Activated T-helper 1 cell treated with anti-CD3 and anti-CD28 coated beads, Interleukin-12 subunit alpha, Interleukin-12 subunit beta, Interleukin-2, Interleukin-4 antibody, amounts not matched to agents 30 ng/mL and 10 ng/mL and 1 ng/mL, durations not matched to agents 14 hours and 24 hours and 36 hours (primary cell): ENCODE measurements at places on chromosomes 7 and 10. TPM values are rescaled to one million over a fixed set of nuclear protein-coding genes. Genes with fewer than 3 reads are reported as not detected.

Gene SYT15
- total RNA-seq, result 0.96 and 1.5 TPM in 2 replicates

Gene FAM180A
- total RNA-seq, result not detected in 2 replicates

Gene NEUROD6
- not detected in 2 replicates for total RNA-seq

DNA sequence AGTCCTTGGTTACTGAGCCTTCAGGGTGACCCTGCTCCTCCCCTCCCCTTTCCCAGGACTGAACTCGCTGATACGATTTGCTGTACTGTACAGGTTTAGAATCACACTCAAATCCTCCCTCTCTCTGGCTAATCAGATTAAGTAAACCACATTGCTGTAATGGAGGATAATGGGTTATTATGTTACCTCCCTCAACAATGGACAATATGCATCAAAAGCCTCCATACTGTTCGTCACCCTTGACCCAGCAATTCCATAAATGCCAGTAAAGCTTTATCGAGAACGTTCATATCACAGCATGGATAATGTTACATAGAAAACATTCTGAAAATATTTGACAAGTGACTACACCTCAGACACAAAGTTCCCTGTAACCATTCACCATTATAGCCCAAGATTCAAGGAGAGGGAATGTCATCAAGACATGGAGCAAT lies 61.7 kb downstream of the FAM107B start:
- no peak overlapping the region for H3K4me3 ChIP-seq
- DNase-seq, result no peak
- no peaks in the 10 kb centered on the region for H3K27me3 ChIP-seq
- no peaks in the 10 kb centered on the region for H3K4me1 ChIP-seq
- H3K36me3 ChIP-seq, result no peaks in the 10 kb centered on the region
- no peak overlapping the region for H3K27ac ChIP-seq

- H3K4me3 ChIP-seq, result peak overlapping the region; percentile 0
- H3K27me3 ChIP-seq, result peaks cover 4% of the 10 kb centered on the region
- peak overlapping the region; percentile 45 for H3K27ac ChIP-seq
- H3K36me3 ChIP-seq, result no peaks in the 10 kb centered on the region
- no peak for DNase-seq
- H3K4me1 ChIP-seq, result peaks cover 28% of the 10 kb centered on the region
Measured at GRCh38 chr10:88848499-88848898, 3.1 kb downstream of the ANKRD22 start.

GRCh38 chr10:13758312-13758711 lies 171.5 kb downstream of the PRPF18 start:
- H3K27me3 ChIP-seq, result peaks cover 4% of the 10 kb centered on the region
- H3K27ac ChIP-seq, result no peak overlapping the region
- peaks cover 5% of the 10 kb centered on the region for H3K4me1 ChIP-seq
- no peaks in the 10 kb centered on the region for H3K36me3 ChIP-seq
- no peak overlapping the region for H3K4me3 ChIP-seq
